ENCODE measurements at places on chromosomes 6 and 20. TPM values are rescaled to one million over a fixed set of nuclear protein-coding genes. Genes with fewer than 3 reads are reported as not detected.

- no peak for DNase-seq
Measured at GRCh38 chr20:309306-309840, 12.0 kb downstream of the ZCCHC3 start.

Gene MOXD1
- 14.2 TPM for total RNA-seq

DNA sequence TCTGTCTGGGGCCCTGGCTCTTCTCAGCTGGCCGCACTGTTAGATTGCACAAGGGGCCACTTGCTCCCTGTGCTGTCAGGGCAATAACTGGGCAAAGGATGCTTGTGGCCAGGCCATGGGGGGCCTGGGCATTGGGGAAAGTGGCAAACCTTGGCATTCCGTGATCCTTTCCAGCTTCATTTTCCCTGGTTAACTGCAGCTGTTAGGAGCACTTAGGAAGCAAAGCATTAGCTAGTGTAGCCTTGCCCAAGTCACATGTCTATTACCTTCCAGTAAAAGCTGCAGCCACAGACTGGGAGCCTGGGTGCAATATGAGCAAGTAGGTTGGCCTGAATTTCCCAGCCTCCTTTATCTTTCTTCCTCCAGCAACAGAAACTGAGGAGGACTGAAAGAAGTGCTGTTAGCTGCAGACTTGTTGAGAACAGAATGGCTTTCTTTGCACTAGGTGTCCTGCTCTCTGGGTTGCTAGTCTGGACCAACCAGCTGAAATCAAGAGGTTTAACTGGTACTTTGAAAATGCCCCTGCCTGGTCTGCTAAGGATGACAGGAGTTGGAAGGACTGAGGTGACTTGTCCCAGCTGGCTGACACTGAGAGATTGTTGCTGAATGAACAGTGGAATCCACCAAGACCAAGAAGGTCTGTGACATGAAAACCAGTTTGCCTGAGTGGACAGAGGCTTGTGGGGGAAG lies 312.3 kb upstream of the SUPT3H start:
- DNase-seq: no peak

Gene PLEKHG1
- 57.7 TPM for total RNA-seq

Gene SIRPG
- not detected for total RNA-seq

DNA sequence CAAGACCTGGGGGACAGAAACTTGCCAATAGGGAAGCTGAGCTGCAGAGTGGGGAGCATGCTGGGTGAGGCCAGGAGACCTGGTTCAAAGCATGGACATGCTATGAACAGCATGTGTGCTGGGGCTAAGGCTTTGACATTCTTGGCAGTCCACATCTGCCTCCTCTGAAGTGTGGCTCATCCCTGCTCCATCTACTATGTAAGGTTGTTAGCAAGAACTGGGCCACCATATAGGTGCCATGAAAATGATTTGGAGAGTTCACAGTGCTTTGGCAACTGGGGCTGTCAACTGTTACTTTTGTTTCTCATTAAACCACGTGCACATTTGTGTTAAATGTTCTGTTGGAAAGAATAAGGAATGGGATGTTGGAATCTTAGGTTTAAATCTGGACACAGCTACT lies 311.1 kb downstream of the CDC5L start:
- DNase-seq: no peak

GRCh38 chr6:43951756-43952675 lies 175.2 kb downstream of the MRPL14 start:
- DNase-seq: no peak

Gene BPIFB1
- 2.1 TPM for total RNA-seq

- no peak for DNase-seq
Measured at GRCh38 chr20:23214903-23215302, 128.8 kb upstream of the CD93 start.

DNA sequence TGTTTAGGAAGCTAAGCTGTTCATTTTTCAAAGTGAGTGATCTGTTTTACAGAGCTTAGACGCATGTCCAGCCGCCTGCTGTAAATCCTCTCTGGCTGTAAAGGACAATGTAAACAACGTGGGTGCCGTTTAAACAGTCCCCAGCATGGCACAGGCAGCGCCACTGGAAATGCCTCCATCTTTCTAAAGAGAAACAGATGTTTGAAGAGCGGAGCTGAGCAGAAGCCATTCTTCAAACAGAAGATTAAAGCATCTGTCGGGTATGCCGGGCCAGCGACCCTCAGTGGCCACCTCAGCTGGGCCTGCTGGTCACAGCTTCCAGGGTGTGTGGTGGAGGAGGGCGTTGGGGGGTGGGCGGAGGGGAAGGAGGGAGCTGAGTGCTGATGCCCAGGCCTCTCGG lies 138.6 kb downstream of the ERMARD start:
- DNase-seq: no peak

GRCh38 chr20:43853174-43853803 lies 61.4 kb upstream of the TOX2 start:
- DNase-seq: no peak

Gene GDAP1L1
- total RNA-seq: not detected

DNA sequence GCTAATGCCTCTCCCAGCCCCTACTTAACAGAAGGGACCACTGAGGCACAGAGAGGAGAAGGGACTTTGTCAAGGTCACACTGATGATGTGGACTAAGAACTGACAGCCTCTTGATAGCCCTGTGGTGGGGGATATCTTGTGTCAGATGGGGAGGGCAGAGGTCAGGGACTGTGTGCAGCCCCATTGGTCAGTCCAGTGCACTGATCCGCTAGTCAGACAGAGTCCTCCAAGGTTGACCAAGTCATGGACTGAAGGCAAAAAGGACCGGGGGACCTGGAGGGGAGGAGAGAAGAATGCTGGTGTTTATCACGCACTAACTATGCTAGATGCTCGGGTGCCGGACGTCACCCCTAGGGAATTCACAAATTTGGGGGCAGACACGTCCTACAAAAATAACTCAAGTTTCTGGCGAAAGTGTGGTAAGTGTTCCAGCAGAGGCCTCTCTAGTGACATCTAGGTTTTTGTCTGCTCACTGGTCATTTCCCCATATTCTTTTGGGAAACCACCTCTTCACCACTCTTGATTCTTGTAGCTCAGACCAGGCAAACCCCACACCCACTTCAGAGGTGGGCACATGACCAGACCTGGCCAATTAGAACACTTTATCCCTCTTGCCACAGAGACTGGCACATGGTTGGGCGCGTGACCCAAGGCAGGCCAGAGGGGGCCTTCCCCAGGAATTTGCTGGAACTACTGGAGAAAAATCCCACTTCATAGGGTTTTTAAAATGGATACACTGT lies 21.0 kb downstream of the TCF15 start:
- no peak for DNase-seq

GRCh38 chr6:129215916-129216520 lies 333.1 kb downstream of the LAMA2 start:
- no peak for DNase-seq

- DNase-seq: no peak
Measured at GRCh38 chr6:21022343-21023107, 488.3 kb downstream of the CDKAL1 start.

Gene KCNQ2
- not detected for total RNA-seq

GRCh38 chr6:134555672-134556071 lies 237.8 kb upstream of the SGK1 start:
- DNase-seq: no peak

Gene MYMX
- 2.1 TPM for total RNA-seq

Gene ULBP2
- total RNA-seq: 0.27 TPM
